ENCODE measurements at places on chromosomes 2 and 18. TPM values are rescaled to one million over a fixed set of nuclear protein-coding genes. Genes with fewer than 3 reads are reported as not detected.
A peak's percentile ranks its signal among the peaks of the same experiment; 100 is the strongest.

DNA sequence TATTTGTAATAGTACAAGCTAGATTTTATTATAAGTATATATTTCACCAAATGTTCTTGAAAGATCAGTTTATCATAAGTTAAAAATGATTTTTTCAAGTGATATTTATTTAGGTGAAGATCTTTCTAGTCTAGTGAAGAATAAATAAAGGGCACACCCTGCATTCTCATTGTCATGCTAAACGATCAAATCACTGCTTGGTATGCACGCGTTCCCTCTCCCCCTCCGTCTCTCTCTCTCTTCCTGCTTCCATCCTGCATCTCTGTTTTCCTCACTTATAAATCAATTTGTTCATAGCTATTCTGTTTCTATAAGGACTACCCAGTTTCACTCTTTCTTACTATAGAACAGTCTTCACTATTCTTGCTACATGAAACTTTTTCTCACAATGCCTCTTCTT lies 1067.4 kb downstream of the LRP1B start:
- no peaks in the 10 kb centered on the region for H3K36me3 ChIP-seq
- H3K27ac ChIP-seq: no peak overlapping the region
- no peak overlapping the region for H3K4me3 ChIP-seq
- no peaks in the 10 kb centered on the region for H3K27me3 ChIP-seq
- H3K4me1 ChIP-seq: no peaks in the 10 kb centered on the region

- DNase-seq: no peak
- H3K27ac ChIP-seq: peak overlapping the region; percentile 68
- no peaks in the 10 kb centered on the region for H3K27me3 ChIP-seq
- H3K4me3 ChIP-seq: no peak overlapping the region
Measured at GRCh38 chr2:10297959-10298531, 4.7 kb upstream of the HPCAL1 start.

- H3K4me1 ChIP-seq: no peaks in the 10 kb centered on the region
- no peaks in the 10 kb centered on the region for H3K27me3 ChIP-seq
- H3K27ac ChIP-seq: no peak overlapping the region
- no peak overlapping the region for H3K4me3 ChIP-seq
- H3K36me3 ChIP-seq: no peaks in the 10 kb centered on the region
- no peak for DNase-seq
Measured at GRCh38 chr18:46953195-46953594, 35.8 kb downstream of the KATNAL2 start.

DNA sequence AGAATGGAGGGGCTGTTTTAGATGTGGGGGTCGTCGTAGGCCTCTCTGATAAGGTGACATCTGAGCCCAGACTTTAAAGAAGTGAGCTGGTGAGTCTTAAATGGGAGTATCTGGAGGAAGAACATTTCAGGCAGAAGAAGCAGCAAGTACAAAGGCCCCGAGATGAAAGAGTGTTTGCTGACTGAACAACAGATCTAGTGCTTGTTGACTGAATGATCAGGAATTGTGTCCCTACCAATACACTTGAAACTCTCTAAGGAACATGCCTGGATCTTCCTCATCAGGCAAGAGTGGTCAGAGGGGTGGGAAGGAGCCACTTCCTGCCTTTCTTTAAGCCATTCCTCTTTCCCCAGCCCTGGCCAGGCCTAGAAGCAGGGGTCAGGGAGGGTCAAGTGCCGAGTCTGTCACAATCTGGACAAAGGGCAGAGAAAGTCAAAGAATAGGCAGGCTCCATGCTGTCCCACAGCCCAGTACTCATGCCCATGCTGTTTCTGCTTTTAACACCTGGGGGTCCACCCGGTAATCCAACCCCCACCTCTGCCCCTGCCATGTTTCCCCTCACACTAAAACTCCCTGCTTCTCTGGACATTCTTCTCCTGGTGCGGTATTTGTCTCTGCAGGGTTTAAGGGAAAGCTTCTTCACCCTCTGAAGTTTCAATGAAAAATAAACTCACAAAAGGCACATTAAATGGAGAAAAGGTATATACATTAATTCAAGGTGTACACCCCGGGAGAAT lies 3.0 kb upstream of the TMEM37 start:
- no peak overlapping the region for H3K27ac ChIP-seq
- DNase-seq: no peak
- no peaks in the 10 kb centered on the region for H3K36me3 ChIP-seq
- H3K4me3 ChIP-seq: no peak overlapping the region
- no peaks in the 10 kb centered on the region for H3K27me3 ChIP-seq
- peaks cover 49% of the 10 kb centered on the region for H3K4me1 ChIP-seq

DNA sequence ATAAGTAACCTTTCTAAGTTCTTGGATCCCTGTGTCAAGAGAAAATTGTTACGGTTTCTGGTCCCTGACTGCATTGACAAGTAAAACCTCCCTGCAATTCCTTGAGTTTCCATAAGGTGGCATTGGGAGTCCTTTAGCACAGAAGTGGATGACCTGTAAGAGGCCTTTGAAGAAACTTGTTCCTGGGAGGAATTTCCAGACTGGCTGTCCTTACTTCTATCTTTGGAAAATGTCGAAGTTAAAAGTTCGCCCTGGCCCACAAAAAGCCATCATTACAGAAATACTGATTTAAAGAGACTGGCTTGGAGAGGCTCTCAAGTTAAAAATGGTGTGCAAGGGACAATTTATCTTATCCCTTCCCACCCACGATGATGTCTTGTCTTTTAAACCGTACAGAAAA lies 218.4 kb downstream of the CDH20 start:
- no peak for DNase-seq
- peaks cover 4% of the 10 kb centered on the region for H3K4me1 ChIP-seq
- no peak overlapping the region for H3K4me3 ChIP-seq
- H3K36me3 ChIP-seq: no peaks in the 10 kb centered on the region

GRCh38 chr2:101752716-101753616 lies 55.5 kb downstream of the MAP4K4 start:
- H3K36me3 ChIP-seq: no peaks in the 10 kb centered on the region
- H3K4me1 ChIP-seq: peaks cover 55% of the 10 kb centered on the region
- H3K4me3 ChIP-seq: no peak overlapping the region

- H3K27ac ChIP-seq: no peak overlapping the region
- no peaks in the 10 kb centered on the region for H3K27me3 ChIP-seq
- H3K4me3 ChIP-seq: no peak overlapping the region
Measured at GRCh38 chr18:3808985-3809780, 359.2 kb downstream of the TGIF1 start.

DNA sequence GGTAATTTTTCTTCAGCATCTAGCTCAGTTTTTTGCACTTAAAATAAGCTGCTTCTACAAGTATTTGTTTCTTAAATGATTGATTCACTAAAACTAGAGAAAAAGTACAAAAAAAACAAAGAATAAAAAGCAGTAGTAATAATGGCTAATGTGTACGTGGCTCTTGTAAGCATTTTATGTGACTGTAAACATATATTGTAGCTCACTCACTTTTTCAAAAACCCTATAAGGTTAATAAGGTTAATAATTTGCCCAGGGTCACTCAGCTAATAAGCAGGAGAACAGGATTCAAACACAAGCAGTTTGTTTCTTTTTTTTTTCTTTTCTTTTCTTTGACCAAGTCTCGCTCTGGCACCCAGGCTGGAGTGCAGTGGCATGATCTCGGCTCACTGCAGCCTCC lies 67.5 kb downstream of the RMDN2 start:
- H3K27ac ChIP-seq: no peak overlapping the region
- H3K36me3 ChIP-seq: no peaks in the 10 kb centered on the region
- no peak for DNase-seq
- H3K4me3 ChIP-seq: no peak overlapping the region
- H3K4me1 ChIP-seq: no peaks in the 10 kb centered on the region

- no peaks in the 10 kb centered on the region for H3K36me3 ChIP-seq
- no peak for DNase-seq
- H3K4me3 ChIP-seq: no peak overlapping the region
Measured at GRCh38 chr18:48784656-48785055, 166.1 kb downstream of the SMAD7 start.

GRCh38 chr2:207315131-207315530 lies 149.4 kb upstream of the KLF7 start:
- no peaks in the 10 kb centered on the region for H3K27me3 ChIP-seq
- no peaks in the 10 kb centered on the region for H3K4me1 ChIP-seq
- no peak overlapping the region for H3K4me3 ChIP-seq
- H3K27ac ChIP-seq: no peak overlapping the region
- no peaks in the 10 kb centered on the region for H3K36me3 ChIP-seq
- no peak for DNase-seq

DNA sequence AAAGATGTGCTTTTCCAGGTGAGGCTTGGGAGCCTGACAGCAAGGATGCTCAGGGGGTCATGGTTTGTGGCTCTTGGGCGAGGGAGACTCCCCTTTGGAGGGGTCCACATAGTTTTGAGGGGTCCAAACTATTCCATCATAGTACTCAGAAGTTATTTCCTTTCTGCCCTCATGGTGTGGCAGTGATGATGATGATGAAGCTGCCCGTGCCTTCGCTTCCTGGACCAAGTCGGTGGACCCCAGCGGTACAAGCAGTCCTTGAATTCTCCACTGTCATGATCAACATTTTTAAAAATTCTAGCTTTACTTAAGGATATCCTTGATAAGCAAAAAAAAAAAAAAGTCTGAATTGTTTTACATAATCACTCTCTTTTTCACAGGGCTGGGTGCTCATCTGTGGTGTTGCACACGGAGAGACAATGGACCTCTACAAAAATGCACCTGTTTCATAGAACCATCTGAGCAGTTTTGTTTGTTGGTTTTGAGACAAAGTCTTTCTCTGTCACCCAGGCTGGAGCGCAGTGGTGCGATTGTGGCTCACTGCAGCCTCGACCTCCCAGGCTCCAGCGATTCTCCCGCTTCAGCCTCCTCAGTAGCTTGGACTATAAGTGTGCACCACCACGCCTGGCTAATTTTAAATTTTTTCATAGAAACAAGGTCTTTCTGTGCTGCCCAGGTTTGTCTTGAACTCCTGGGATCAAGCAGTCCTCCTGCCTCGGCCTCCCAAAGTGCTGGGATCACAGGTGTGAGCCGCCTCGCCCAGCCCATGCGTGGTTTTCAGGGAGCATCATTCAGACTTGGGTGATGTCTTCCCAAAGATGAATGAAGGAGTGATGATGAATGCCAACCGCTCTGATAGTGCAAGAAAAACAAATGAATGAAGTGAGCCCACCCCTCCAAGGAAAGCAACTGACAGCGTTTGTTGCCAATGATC lies 271.4 kb upstream of the HDAC4 start:
- no peak overlapping the region for H3K27ac ChIP-seq
- no peaks in the 10 kb centered on the region for H3K36me3 ChIP-seq
- no peak overlapping the region for H3K4me3 ChIP-seq
- H3K27me3 ChIP-seq: no peaks in the 10 kb centered on the region

DNA sequence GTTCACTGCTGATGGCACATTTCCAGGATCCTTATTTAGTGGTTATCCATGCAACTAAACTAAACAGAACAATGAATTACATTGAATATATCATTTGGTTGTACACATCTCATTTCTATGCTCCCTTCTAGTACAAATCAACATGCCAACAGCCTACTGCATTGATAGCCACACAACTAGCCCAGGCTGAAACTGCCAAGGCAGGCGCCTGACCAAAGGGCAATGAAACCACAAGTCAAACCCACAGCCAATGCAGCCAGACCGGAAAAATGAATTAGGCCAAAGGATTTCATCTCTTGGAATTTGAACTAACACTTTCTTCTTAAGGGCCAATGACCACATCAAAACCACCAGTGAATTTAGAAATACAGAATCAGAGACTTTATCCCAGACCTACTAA lies 196.4 kb downstream of the NOL4 start:
- DNase-seq: no peak
- H3K4me1 ChIP-seq: no peaks in the 10 kb centered on the region
- no peaks in the 10 kb centered on the region for H3K27me3 ChIP-seq

GRCh38 chr2:9703085-9703678 lies 72.4 kb upstream of the YWHAQ start:
- H3K36me3 ChIP-seq: no peaks in the 10 kb centered on the region
- no peak for DNase-seq

GRCh38 chr2:181836583-181836982 lies 54.9 kb upstream of the ITPRID2 start:
- H3K4me3 ChIP-seq: no peak overlapping the region
- no peaks in the 10 kb centered on the region for H3K27me3 ChIP-seq
- H3K36me3 ChIP-seq: no peaks in the 10 kb centered on the region
- DNase-seq: no peak
- no peak overlapping the region for H3K27ac ChIP-seq

DNA sequence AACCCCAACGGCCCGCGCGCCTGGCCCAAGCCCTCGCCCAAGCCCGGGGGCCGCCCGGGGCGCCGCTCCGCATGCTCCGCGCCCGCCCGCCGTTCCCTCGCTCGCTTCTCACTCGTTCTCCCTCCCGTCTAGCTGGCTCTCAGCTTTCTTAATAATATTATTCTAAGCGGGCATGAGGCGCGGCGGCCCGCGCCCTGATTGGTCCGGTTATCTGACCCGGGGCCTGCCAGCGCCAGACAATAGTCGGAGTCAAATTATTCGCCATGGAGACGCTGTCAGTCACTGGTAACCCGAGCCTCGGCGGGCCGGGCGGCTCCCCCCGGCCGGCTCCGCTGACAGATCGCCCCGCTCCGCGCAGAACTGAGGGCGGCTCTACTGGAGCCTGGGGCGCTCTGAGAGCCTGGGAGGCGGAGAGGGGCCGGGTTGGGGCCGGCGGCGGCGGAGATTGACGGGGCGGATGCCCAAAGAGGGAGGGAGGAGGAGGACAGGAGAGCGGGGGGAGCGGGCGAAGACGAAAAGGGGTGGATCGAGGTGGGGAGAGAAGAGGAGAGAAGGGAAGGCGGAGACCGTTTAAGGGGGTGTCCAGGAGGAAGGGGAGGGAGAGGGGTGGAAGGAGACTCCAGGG lies at the start of gene SIX2:
Gene SIX2 (minus strand): TSS at position 150 of the 625 bp plus-strand sequence. CDS start 342 bp downstream, outside the sequence.
- H3K4me3 ChIP-seq: peak within 1 kb of the TSS; percentile 54
- no peaks in the 10 kb centered on the region for H3K36me3 ChIP-seq
- peak within 1 kb of the TSS; percentile 89 for H3K27ac ChIP-seq

DNA sequence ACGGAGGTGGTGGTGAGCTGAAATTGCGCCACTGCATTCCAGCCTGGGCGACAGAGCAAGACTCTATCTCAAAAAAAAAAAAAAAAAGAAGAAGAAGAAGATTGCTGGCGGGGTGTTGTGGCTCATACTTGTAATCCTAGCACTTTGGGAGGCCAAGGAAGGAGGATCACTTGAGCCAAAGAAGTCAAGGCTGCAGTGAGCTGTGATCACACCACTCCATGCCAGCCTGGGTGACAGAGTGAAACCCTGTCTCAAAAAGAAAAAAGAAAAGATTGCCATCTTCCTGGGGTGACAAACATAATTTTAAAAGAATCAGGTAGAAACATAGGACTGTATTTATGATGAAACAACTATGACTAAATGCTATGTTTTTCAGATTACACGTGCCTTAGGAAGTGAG lies 55.1 kb upstream of the EML4 start:
- H3K36me3 ChIP-seq: no peaks in the 10 kb centered on the region
- peaks cover 28% of the 10 kb centered on the region for H3K4me1 ChIP-seq
- H3K27me3 ChIP-seq: no peaks in the 10 kb centered on the region
- no peak for DNase-seq

DNA sequence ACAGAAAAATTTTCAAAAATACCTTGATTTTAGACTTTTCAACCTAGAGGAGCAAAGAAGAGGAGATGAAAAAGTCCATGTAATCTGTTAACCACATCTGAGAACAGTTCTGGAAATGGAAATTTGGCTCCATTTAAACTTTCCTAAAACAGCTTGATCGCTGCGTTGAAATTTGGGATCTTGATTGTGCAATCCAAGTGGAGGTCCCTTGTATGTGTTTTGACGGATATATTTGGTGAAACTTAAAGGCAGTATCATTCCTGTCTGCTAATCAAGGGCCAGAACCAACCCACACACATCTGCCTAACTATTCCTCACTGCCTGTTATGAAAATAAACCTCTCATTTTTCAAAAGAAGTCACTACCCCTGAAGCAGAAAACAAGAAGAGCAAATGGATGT lies 46.6 kb downstream of the SPATS2L start:
- no peaks in the 10 kb centered on the region for H3K36me3 ChIP-seq
- DNase-seq: no peak
- no peak overlapping the region for H3K4me3 ChIP-seq
- no peaks in the 10 kb centered on the region for H3K27me3 ChIP-seq
- peaks cover 77% of the 10 kb centered on the region for H3K4me1 ChIP-seq

GPR45 gene
- total RNA-seq: not detected

DYNAP gene
- not detected for total RNA-seq

LRRC30 gene
- total RNA-seq: not detected

ELOA2 gene
- total RNA-seq: not detected

PCARE gene
- not detected for total RNA-seq

CRYBA2 gene
- not detected for total RNA-seq

All from vagina (tissue), 2 donors.